ENCODE measurements at places on chromosomes 6 and 20.

- DNase-seq = no peak
Observed at GRCh38 chr6:137496368-137496767, 2.2 kb upstream of the OLIG3 start.

GRCh38 chr20:61168605-61169004 lies 83.5 kb upstream of the CDH4 start:
- DNase-seq = no peak

GRCh38 chr6:163573503-163574179 lies 159.1 kb downstream of the QKI start:
- no peak for DNase-seq

DNA sequence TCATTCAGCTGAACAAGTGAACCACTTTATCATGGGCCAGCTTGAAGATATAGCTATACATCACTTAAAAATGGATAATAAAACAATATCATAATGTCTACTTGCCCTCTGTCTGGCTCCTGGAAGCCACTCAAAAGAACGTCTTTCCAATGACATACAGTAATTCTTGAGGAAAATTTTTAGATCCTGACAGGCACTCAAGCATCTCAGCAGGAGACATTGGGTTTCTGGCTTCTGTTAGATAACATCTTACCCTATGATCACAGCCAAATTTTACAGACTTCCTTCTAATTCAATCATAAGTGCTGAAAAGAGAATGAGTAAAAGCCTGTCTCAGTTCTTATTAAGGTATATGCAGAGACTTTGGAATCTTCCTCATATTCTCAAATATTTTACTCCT lies 330 bp downstream of the CGA start:
- DNase-seq = no peak

- DNase-seq = no peak
Observed at GRCh38 chr20:57968120-57968519, 258.3 kb upstream of the PMEPA1 start.

DNA sequence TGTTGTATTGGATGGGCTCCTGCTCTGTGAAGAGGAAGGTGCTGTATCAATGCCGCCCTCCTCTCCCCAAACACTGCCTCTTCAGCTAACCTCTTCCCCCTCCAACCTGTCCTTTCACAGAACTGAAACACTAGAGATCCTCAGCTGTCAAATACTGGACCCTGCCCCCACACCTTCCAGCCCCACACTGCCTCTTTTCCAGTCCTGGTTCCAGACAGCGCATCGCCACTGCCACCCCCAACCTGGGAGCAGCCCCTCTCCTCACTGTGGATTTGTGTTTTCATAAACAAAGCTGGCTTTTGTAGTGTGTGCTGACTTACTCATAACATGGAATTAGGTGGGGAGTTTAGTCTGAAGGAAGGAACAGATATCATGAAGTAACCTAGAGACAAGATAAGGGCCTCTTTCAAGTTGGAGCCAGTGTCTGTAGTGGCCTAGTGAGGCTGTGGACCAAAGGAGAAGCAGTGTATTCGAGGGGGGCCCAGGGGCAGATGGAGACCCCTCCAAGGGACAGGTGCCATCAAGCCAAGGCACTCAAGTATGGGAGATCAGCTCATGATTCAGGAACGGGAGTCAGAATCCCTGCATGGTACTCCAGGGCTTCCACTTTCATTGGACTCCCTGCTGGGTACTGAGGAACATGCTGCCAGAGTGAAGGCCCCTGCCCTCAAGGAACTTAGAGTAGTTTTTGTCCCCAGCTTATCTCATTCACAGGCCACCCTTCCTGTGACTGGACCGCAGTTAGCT lies 2.1 kb downstream of the SCUBE3 start:
- DNase-seq = no peak

- DNase-seq = no peak
Observed at GRCh38 chr20:18255526-18255925, 32.8 kb upstream of the ZNF133 start.

- DNase-seq = no peak
Observed at GRCh38 chr6:15102241-15102640, 143.6 kb upstream of the JARID2 start.

DNA sequence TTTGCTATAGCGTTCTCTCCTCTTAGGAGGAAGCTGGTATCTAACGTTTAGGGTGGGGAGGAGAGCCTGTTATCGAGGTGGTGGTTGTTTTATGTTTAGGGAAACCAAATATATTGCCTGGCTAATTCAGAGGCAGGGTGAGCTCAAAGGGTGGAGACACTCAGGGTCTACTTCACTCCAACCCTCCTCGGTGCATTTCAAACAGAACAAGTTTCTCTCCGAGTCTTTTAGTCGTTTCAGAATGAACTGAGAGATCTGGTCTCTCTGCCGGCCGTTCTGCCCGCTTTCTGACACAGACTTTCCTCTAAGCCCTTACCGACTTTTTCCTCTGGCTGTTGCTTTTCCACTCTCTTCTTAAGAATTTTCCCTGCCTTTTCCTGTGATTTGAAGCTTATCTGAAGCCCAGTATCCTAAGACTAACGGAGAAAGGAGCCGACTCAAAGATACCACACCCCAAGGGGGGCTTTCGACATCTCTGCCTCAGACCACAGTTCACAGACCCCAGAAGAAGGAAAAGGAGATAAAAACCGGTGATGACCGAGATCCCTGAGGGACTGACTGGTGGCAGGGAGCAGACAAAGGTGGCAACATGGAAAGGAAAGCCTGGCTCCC lies 865 bp downstream of the STK38 start:
- peak; percentile 10 for DNase-seq

DNA sequence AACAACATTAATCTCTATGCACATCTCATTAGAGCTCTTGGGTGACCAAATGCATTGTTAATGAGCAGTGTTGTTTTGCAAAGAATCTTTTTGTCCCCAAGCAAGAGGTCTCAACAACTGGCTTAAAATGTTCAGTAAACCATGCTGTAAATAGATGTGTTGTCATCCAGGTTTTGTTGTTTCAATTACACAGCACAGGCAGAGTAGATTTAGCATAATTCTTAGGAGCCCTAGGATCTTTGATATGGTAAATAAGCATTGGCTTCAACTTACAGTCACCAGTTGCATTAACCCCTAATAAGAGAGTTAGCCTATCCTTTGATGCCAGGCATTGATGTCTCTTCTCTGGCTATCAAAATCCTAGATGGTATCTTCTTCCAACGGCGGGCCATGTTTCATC lies 23.3 kb downstream of the NUP153 start:
- DNase-seq = no peak

DNA sequence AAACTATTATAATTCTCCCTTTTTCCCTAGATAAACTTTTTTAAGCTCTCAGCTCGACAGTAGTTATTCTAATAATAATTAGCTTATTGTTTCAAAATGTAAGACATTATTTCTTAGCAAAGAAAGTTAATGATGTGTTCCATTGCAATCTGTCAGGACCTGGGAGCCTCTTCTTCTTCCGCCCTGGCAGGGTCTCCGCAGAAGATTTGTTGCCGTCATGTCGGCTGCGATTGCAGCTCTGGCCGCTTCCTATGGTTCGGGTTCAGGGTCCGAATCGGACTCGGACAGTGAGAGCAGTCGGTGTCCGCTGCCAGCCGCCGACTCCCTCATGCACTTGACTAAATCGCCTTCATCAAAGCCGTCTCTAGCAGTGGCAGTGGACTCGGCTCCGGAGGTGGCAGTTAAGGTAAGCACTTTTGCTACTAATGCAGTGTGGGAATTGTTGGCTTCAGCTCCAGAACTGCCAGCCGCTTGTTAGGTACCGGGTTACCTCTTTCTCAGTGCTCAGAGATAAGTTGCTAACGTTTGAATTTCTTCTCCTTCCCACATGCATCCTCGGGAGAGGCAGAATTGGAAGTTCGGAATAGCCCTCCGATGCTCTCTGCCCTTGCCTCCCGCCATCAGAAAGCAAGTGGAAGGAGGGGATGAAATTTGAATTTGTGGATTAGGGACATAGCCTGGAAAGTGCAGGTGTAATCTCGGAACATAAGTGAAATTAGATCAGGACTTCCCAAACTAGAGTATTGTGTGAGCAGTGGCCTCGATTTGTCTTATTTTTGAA lies at the start of gene CDC40:
TSS of gene CDC40 (plus strand) at position 200 of the 781 bp plus-strand sequence. CDS start at position 218, 18 bp downstream.
- DNase-seq = peak; percentile 50

GRCh38 chr6:28995093-28995650 lies 9.9 kb downstream of the ZNF311 start:
- DNase-seq = no peak

- DNase-seq = no peak
Observed at GRCh38 chr6:140475086-140475485, 1100.6 kb upstream of the CITED2 start.

- DNase-seq = peak; percentile 75
Observed at GRCh38 chr6:42390228-42390934, 61.3 kb downstream of the TRERF1 start.

GRCh38 chr6:98840385-98840784 lies 6.0 kb downstream of the POU3F2 start:
- no peak for DNase-seq

GRCh38 chr6:82712826-82713225 lies 349.2 kb downstream of the TPBG start:
- no peak for DNase-seq

DNA sequence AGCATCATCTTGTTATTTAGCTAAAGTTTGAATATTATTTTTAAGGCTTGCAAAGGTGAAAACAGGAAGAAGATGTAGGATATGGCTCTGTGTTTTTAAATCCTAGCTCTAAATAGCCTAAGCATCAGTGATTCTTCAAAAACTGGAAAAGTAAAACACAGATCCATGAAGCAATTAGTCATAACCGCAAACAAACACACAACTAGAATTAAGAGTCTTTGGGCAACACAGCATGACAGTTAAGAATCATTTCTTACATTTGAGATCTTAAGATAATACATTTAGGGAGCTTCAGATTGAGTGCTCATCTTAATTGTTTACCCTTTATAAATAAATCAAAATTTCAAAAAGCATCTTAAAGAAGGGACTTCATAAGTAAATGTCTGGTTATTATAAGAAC lies 115.8 kb upstream of the MAP7 start:
- no peak for DNase-seq

- no peak for DNase-seq
Observed at GRCh38 chr6:125233202-125233601, 68.6 kb downstream of the HDDC2 start.

DNA sequence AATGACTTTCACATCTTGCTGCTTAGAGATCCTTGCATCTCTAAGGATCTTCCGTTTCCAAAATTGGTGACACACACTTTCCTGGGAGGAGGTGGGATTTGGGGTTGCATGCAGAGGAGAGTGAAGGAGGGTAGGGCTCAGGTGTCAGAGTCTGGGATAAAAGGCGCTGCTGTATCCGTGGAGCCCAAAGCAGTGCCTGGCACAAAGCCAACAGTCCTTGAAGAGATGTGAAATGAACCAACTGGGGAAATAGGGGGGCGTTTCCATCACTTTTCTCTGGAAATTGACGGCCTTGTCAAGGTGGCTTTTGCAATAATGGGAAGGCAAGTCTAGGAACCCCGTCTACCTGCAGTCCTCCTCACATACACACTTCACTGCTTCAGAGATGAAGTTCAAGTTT lies 59.5 kb upstream of the NELFCD start:
- DNase-seq = no peak

GRCh38 chr6:170087941-170088581 lies 202.8 kb downstream of the DLL1 start:
- peak; percentile 58 for DNase-seq

DNA sequence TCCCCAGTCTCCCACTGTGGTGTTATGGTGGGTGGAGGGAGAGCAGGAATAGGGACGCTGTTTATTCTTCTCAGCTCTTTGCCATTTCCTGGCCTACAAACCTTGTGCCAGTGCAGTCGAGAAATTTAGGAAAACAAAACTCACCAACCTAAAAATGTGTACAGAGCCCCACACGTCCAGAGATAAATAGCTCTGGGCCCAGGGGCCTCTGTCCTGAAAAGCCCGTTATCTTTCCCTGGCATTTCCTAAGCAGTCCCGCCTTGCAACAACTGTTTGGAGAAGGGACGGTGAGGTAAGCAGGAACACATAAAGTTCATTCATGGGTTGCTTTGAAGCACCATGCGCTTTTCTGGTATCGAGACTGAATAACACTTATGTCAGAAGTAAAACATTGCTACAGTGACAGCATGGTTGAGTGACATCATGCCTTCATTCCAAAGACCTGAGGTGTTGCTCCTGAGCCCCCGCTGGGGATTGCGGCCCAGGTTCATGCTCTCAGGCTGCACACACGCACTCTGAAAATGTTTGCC lies 80.1 kb upstream of the NXT1 start:
- no peak for DNase-seq

- DNase-seq = no peak
Observed at GRCh38 chr6:160975162-160975561, 16.4 kb upstream of the MAP3K4 start.

GRCh38 chr6:106063448-106063850 lies 22.7 kb upstream of the PRDM1 start:
- no peak for DNase-seq

Measured in CD4-positive, alpha-beta T cell treated with Interleukin-6 at 100 ng/mL for 8 hours (primary cell).